ENCODE measurements at places on chromosomes 5 and 9.

DNA sequence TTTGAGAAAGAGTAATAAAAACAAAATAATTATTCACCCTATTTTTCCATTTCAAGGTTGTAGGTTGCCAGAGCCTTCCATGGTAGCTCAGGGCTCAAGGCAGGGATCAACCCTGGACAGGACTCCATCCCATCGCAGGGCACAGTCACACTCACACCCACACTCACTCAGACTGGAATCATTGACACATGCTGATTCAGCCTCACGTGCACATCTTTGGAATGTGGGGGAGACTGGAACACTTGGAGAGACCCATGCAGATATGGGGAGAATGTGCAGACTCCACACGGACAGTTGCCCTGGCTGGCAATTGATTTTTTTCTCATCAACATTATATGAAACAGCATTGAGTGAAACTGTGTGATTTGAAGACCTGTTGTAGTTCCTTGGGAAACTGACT is 234.1 kb downstream of the ADGRV1 start:
- no peak for DNase-seq

- DNase-seq: no peak
Measured at GRCh38 chr5:113075019-113075418, 98.4 kb downstream of the DCP2 start.

DNA sequence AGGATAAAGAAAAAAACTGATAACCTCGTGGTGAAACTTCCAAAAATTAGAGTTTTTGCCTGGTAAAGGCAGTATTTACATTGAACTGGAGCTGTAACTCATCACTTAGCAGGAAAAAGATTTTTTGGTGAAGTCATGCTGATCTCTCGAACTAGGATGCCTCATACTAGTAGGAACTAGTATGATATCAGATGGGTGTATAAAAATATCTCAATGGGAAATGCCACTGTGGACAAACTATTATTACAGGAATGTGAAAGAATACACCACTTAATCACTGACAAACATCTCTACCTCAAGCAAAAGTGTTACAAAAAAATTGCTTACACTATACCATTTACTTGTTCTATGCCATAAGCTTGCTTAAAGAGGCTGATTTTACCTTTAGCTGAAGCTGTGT is 28.4 kb downstream of the RFX3 start:
- no peak for DNase-seq

GRCh38 chr5:68297656-68298055 is 82.1 kb downstream of the PIK3R1 start:
- DNase-seq: no peak

GRCh38 chr9:89695441-89695891 is 90.7 kb downstream of the GADD45G start:
- no peak for DNase-seq

GRCh38 chr9:121735793-121736770 is 84.6 kb downstream of the DAB2IP start:
- no peak for DNase-seq

GRCh38 chr5:56638768-56639238 is 176.5 kb upstream of the MAP3K1 start:
- no peak for DNase-seq

- DNase-seq: peak; percentile 45
Measured at GRCh38 chr9:85522459-85523092, 219.2 kb downstream of the AGTPBP1 start.

GRCh38 chr5:143479394-143479793 is 75.9 kb upstream of the NR3C1 start:
- DNase-seq: no peak

- peak; percentile 21 for DNase-seq
Measured at GRCh38 chr9:83583151-83584014, 39.6 kb upstream of the IDNK start.
